ENCODE measurements at places on chromosomes 6 and 20.

- no peak for DNase-seq
Measured at GRCh38 chr6:4717124-4717523, 59.1 kb upstream of the CDYL start.

DNA sequence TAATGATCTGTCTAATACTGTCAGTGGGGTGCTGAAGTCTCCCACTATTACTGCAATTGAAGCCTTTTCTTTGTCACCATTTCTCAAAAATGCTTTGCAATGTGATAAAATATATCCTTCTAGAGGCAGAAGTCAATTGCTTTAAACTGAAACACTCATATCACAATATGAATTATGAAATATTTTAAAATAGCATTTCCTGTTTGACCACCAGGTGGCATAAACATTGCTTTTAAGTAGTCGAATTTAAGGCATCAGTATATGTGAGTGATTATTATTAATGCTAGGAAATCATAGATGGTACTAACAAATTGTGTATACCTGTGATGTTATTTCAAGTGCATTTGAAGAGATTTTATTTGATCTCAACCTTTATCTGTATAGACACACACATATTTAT is 87.5 kb downstream of the MEI4 start:
- peak; percentile 4 for DNase-seq

DNA sequence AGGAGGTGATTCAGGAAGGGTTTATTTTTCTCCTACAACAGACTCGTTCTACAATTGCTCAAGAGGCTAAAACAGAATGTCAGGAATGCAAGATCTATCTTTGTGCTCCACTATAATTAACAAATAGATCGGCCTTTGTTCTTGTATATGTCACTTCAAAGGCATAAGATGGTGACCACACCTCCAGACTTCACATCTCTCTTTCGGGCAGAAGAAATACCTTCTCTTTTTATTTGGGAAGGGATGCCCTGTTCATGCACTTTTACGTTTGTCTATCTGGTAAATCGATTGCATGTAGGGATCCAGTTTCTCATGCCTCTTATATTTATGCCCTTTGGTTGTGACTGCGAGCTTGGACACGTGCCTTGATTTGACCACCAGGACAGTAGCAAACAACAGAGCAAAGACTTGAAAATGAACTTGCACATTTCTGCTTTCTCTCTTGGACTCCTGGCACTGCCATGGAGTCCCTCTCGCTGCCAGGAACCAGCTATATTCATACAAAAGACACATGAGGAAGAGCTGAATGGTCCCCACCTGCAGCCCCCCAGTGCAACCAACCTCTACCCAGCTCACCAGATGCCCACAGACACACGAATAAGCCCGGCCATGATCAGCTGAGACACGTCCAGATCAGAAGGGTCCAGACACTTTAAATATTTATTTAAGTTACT is 219.8 kb upstream of the STXBP5 start:
- DNase-seq, result no peak

DNA sequence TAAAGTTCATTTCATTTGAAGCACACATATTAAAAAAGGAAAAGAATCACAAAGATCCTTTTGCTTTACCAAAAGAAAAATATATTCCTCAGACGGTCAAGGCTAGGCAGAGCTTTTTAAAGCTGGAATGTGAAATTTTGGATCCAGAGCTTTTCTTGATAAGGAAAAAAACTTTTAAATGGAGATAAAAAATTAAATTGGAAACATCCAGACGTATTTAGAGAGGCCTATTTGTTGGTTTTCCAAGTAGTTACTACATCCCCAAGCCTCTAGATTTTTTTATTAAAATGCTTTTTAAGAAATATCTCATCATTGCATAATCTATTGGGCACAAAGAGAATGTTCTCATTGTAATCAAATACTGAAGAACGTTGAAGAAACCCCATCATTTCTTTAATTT is 385.7 kb upstream of the CITED2 start:
- DNase-seq, result no peak

DNA sequence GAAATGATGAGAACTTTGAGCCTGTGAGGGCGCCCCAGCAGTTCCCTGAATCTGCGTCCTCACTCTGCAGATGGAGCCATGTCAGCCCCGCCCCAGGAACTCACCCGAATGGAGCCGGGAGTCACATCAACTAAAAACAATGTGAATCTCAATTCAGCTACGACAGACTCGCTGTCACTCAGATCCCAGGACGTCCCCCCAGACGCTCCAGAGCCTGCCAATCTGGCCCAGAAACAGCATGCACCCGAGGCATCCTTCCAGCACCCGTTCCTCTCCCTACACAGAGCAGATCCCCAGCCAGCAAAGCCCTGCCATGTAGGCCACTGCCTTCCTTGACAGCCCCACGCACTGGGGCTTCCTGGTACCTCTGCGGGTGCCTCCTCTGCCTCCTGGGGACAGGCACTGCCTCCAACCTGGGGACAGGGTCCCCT is 248.0 kb downstream of the TTLL2 start:
- no peak for DNase-seq

DNA sequence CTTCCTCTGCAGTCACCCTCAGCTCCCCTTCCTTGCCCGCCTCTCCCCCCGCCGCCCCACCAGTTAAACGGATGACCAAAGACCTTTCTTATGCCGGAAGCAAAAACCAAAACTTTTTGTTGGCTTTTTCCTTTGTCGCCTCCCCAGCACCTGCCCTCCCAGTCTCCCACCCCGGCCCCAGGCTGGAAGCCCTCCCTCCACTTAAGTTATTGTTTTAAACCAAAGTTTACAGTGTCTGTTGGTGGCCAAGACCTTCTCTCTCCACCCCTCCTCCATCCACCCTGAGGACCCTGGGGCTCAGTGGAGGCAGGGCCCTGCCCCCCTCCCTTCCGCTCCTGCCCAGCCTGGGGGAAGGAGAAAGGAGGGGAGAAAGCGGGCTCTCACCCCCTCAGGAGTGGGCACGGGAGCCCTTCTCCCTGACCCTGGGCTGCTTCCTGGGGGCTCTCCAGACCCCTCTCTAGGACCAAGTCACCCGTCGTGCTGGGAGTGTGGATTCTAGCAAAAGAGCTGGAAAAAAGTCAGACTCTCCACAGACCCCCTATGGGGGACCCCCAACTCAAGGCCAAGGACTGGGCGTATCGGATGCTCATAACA is 38.3 kb upstream of the MDFI start:
- DNase-seq, result no peak

GRCh38 chr20:11305406-11305805 is 612.3 kb upstream of the BTBD3 start:
- DNase-seq, result no peak

GRCh38 chr6:108841377-108841855 is 6.8 kb upstream of the ARMC2 start:
- DNase-seq, result peak; percentile 90

DNA sequence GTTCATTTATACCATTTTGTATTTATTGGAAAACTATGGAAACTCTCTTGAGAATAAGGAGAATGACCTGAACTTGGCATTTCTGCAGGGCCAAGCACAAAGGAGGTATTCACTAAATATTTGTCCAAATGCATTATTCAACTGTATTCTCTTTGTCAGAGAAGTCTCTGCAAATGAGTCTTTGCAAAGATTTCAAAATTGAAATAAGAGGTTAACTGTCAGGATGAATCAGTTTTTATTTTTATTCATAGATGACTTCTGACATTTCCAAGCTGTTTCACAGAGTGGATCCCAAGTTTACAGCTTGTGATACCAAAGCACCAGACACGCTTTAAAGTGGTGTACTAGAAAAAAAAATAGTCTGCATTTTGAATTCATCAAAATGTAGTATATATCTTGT is 131.6 kb downstream of the UTRN start:
- no peak for DNase-seq

DNA sequence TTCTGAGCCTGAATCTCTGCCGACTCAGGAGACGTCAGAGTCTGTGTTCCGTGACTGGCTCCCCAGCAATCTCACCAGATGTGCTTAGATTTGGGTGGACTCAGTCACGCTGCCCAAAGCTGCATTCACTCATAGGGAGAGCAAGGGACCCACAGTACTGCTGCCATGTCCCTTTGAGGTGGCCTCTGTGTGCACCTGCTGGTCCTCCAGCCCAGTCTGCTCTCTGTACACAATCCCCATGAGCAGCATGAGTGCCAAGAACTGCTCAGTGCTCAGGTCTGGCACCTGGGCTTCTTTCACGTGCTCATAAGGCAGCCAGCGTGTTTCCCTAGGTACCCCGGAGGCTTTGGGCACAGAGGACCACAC is 44.2 kb upstream of the TIAM2 start:
- DNase-seq, result no peak

- peak; percentile 80 for DNase-seq
Measured at GRCh38 chr6:13872681-13873080, 52.1 kb upstream of the RNF182 start.

DNA sequence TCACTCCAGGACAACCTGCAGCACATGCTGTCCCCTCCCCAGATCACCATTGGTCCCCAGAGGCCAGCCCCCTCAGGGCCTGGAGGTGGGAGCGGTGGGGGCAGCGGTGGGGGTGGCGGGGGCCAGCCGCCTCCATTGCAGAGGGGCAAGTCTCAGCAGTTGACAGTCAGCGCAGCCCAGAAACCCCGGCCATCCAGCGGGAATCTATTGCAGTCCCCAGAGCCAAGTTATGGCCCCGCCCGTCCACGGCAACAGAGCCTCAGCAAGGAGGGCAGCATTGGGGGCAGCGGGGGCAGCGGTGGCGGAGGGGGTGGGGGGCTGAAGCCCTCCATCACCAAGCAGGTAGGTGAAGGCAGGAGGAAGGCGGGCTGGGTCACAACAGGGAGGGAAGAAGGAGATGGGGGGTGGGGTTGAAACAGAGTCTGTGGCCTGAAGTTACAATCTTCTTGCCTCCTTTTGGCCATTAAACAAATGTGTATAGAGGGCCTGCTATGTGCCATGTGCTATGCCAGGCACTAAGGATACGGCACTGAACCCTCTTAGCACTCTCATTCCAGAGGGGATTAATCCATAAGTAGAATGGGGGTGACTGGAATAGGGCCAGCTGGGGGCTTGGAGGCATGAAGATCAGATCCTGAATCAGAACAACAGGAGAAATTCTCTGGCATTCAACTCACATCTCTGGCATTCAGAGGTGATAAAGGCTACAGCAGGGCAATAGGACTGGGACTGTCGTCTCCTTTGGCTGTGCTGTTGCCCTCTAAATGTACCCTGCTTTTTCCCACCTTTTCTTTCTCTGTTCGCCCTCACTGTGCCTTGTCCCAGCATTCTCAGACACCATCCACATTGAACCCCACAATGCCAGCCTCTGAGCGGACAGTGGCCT is 10.5 kb upstream of the ZBTB9 start:
- no peak for DNase-seq

DNA sequence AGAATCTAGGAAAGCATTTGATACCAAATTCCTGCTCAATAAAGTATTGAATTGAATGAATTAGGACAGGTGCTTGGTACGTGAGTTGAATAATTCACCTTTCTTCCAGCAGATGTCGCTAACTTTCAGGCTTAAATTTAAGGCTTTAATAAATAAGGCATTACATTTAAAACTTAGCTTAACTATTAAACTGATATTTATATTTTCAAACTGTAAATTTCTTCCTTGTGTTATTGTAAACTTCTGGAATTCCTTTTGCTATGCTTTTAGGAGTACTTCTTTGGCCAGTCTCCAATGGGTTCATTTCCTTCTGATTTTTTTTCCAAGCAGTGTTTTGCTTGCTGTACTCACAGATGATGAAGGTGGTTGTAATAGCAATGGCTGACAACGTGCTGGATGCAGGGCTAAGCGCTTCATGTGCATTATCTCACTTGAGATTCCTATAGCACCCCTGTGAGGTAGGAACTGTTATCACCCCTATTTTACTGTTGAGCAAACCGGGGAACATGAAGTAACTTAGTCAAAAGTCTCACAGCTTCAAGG is 71.3 kb upstream of the SLC2A12 start:
- peak; percentile 58 for DNase-seq

DNA sequence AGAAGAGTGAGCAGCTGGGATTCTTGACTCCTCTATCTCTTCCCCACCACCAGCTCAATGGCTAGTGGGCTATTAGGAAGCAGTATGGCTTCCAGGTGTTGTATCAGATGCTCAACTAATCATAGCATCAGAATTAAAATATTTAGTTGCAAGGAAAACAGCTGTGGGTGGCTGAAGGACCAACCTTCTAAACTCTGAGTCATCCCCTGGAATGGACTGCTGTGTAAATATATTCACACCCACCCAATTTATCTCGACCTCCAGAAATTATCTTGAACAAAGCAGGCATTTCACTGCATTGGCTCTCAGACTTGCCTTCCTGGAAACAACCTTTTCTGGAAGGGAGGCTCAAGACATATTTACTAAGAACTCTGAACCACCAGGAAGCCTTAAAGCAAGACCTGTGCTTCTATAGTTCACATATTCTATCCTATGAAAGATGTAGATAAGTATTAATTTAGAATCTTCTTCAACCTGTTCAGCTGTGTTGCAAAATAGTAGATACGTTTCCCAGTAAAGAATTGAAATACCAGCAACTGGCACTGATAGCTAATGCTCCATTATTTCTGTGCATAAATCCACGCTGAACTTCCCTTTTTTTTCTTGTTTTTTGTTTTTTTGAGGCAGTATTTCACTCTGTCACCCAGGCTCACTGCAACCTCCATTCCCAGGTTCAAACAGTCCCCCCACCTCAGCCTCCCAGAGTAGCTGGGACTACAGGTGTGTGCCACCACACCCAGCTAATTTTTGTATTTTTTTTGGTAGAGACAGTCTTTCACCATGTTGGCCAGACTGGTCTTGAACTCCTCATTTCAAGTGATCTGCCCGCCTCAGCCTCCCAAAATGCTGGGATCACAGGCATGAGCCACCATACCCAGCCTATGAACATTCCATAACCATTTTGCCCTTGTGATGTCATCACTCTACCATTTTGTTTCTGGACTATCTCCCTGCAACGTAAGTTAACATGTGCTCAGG is 56.9 kb upstream of the CD2AP start:
- DNase-seq, result no peak

DNA sequence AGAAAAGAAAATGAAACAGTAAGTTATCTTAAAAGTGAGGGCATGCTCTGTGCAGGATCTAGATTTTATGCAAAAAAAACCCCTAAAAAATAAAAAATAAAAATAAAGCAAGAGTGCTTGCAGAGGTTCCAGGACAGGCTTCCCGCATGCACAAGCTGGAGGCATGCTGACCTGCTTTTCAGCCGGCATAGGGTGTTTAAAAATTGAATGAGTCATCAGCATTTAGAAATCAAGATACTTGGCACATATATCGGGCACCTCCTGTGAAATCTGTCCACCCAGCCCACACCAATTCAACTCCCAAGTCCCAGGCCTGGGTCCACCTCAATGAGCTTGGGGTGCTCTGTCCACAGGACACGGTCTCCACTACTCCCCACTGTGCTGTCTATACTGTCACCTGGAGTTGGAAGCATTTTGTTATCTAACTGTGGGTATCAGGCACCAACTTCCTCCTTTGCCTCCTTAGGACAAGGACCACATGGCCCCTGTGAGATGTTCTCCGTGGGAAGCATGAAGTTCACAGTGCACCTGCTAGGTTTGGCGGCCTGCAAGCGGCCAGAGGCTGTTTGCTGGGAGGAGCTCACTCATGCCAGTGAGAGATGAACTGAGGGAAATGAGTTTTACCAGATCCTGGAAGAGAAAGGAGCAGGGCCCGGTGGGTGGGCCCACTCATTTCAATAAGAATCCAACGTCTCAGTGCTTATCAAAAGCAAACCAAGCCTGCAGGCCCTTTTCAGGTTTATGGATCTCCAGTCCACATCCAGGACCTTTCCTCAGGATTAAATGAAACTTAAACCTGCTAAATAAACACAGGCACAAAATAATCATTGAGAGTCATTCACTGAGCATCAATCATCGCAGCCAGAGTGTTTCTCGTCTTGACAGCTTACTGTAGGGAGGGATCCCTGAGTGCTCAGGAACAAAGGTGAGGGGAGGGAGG is 121.1 kb downstream of the FOXA2 start:
- DNase-seq, result no peak
